ENCODE measurements at places on chromosomes 2 and 18.

DNA sequence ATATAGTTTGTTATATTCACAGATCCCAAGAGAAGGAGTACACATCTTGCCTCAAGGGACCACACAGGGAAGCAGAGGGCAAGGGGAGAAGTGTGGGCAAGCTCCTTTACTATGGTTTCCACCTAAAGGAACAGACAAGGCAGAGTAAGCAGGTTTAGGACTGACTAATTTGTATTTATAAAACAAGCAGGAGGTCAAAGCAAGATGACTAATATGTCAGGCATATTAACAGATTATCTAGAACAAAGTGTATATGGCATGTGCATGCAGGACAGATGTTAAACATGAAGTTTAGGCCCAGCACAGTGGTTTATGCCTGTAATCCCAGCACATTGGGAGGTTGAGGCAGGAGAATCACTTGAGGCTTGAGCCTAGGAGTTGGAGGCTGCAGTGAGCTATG lies 3.7 kb upstream of the LRP2 start:
- no peak for DNase-seq

GRCh38 chr18:56158676-56159075 lies 479.7 kb downstream of the TXNL1 start:
- DNase-seq: no peak

DNA sequence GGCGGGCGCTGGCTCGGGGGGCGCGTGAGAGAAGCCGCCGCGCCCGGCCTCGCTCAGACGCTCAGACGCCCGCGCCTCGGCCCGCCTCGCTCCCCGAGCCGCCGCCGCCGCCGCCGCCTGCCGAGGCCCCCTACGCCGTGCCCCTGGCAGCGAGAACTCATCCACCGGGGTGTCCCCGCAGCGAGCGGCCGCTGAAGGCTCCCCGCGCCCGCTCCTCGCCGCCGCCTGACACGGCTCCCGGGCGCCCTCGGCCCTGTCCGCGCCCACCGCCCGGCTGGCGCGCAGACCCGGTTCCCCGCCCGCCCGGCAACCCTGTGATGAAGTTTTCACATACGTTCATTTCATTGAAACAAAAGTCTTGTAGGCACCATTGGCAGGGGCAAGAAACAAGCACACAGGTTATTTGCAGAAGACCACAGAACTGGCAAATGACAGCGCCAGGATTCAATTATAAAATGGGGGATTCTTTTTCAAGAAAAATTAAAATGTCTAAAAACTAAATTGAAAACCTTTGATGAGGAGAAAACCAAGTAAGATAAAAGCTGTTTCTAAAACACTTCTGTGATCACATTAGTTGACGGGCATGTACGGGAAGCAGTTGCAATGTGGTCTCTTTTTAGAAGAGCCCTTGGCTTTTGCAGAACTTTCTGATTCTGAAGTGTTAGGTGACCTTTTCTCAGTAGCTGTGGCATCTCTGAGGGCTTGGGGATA lies 50.5 kb upstream of the TUBA3D start:
- DNase-seq: no peak

GRCh38 chr2:221025398-221025797 lies 546.7 kb downstream of the EPHA4 start:
- peak; percentile 41 for DNase-seq

DNA sequence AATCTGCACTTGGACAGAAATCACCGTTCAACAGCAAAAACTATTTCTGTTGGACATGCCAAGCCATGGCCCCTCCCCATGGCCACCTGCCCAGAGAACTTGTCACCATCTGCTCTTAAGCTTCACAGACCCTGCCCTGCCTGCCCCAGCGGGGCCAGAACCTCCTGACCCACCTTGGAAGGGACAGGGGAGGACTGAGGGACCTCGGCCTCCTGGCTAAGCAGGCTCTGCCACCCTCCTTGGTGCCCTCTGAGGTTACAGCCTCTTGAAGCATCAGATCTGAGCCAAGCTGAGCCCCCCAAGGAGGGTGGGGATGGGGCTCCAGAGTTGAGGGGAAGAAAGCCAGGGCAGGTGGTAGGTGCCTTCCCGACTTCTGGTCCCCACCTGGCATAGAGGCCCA lies 6.5 kb downstream of the TEX261 start:
- DNase-seq: no peak

DNA sequence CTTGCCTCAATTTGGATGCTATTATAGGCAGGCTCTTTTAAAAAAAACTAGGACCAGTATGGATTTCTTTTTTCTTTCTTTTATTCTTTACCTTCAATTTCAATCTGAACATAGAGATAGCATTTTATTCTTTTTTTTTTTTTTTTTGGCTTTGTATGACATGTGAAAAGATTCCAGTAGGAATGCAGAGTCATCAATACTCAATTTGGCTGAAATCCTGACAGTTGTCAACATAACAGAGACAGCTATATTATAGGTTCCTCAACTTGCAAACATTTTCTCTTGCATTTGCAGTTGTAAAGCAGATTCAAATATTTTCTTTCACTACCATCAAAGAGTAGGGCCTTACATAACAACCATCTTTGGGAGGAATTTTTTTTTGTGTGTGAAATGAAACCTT lies 334.4 kb downstream of the LRP1B start:
- no peak for DNase-seq

All from kidney epithelial cell (primary cell).